GM12878 (cell line): ENCODE measurements at places on chromosomes 2 and 18.

DNA sequence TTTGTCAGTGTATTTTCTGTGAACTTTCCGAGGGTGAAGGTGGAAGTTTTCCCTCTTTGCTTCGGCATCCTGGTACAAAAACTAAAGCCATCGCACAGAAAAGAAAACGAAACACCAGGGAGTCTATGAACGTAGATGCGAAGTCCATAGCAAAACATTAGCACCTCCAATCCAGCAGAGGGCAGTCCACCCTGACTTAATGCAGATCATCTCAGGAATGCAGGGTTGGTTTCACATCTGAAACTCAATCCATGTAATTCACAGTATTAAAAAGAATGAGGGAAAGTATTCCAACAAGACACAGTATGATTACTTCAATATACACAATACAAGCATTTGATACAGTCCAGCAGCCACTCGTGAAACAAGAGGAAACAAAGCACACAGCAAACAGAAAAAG is 70.8 kb downstream of the RTP5 start:
- no peak for DNase-seq
- no peak overlapping the region for H3K27ac ChIP-seq
- no peaks in the 10 kb centered on the region for H3K4me1 ChIP-seq
- no peaks in the 10 kb centered on the region for H3K36me3 ChIP-seq
- H3K4me3 ChIP-seq, result no peak overlapping the region
- no peaks in the 10 kb centered on the region for H3K27me3 ChIP-seq

DNA sequence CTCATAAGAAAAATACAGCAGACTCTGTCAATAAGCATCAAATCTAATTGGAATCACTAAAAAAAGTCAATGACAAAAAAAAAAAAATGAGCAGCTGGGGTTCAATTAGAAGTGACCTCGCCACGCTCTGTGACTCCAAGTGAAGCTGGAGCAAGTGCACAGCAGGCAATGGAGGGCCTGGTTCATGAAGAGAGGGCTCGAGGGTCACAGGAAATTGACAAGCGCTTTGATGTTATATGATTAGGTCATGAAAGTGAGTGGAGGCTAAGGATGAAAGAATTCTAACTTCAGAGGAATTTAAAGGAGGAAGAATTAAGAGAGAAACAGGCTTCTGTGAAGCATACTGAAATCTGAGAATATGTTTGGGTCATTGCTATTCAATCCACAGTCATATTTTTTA is 85.4 kb upstream of the TMEM18 start:
- DNase-seq, result no peak
- no peaks in the 10 kb centered on the region for H3K27me3 ChIP-seq
- no peaks in the 10 kb centered on the region for H3K4me1 ChIP-seq

- H3K36me3 ChIP-seq, result no peaks in the 10 kb centered on the region
- no peak overlapping the region for H3K27ac ChIP-seq
- no peak for DNase-seq
- H3K4me1 ChIP-seq, result no peaks in the 10 kb centered on the region
These were observed 316.8 kb downstream of the RIT2 start for GRCh38 chr18:42798606-42799170.

DNA sequence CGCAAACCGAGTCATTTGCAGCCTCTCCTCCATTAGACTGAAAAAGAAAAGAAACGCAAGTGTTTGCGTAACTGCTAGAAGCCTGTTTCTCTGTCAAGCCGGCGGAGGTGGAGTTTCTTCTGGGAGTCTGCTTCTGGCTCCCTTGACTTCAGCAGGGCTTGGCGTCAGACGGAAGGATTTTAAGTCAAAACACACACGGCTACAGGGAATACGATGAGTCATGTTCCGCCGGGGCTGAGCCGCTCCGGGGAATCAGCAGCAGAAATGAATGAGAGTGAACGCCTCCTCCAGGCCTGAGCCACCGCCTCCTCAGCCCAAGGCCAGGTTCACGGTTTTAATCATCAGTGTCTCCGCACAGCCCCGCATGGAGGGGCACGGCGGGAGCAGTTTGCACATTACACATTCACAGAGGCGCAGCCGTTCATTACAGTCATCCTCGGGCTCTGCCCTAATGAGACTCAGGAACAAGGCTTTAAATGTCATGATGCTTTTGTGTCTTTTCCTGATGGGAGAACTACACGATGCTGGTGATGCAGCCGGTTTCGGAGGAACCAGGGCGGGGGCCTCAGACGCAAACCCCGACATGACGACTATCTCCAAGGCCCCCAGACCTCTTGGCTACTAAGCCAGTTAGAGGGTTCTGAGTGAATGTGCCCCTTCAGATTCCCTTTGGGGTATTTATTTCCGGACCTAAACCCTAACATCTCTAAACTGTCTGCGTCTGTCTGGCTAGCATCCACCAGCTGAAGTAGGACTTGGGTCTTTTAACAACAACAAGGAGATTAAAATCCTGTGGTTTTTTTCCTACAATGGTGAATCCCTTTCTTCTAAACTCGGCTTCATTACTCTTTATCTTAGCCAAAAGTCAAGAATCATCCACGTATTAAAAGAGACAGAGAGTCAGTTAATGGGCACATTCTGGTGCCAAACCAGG is 11.1 kb upstream of the SCG2 start:
- peaks cover 3% of the 10 kb centered on the region for H3K27me3 ChIP-seq
- no peaks in the 10 kb centered on the region for H3K36me3 ChIP-seq
- H3K4me1 ChIP-seq, result no peaks in the 10 kb centered on the region
